H9 (cell line): ENCODE measurements at places on chromosomes 7 and 10.

DNA sequence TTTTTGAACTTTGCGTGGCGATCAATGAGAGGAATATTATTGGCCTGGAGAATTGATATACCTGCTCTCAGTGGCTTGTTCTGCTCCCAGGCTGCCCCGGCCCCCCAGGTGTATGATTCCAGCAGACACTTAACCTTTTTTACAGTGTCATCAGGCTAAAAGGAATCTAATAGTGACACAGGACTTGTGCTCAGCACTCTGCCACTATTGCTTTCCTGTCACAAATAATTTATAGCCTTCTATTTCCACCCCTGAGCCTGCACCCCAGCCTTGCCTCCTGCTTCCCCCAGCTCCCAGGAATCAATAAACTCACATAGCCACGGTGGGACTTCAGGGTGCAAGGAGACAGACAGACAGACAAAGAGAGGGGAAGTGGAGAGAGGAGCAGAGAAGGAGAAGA lies 28.3 kb downstream of the PAX2 start:
- DNase-seq = no peak

DNA sequence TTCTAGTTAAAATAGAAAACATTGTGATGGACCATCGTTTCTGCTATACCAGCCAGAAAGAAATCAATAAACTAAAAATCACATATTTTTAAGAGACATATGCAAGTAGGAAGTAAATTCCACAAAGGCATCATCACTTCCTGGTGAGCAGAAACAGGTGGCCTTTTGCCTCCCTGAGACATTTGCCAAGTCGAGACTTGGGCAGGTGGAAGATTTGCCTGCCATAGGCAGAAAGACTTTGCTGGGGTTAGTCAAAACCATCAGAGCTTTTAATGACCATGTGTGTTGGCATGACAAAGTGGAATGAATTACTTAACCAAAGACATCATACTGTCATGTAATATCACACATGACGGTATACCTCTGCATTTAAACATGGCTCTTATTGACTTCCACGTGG lies 66.0 kb upstream of the FGL2 start:
- no peak for DNase-seq

GRCh38 chr10:58269782-58270290 lies 874 bp downstream of the CISD1 start:
- DNase-seq = no peak

DNA sequence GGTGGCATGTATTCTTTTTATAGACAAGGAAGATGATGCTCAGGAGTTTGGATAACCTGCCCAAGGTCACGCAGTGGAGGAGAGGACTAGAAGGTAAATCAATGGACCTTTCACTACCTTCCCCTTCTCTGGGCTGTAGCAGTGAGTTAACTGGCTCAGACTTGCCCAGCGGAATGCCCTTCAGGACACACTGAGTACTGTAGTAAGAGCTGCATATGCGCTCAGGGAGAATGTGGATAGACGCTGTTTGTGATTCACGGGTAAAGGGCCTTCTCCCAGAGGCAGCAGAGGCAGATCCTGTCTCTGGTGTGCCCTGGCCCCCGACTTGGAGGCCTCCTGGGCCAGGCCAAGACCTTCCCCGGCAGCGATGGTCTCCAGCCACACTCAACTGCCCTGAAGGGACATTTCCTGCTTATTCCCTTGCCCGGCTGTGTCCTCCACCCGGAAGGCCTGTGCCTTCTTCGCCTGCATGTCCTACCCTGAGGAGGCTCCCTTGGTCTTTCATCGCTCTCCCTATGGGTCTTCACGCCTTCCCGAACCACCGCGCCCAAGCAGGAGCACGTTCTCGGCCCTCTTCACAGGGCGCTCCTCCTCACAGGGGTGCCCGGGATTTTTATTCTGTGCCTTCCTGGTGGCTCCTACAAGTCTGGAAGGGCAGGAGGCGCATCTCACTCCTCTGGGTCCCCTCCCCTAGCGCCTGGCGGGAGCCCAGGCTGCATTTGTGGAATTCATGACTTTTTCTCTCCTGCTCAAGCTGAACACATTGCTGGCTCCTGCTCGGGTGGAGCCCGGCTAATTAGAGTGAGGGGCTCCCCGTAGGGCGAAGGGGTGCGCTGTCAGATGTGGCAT lies 1.8 kb upstream of the IKZF1 start:
- DNase-seq = peak; percentile 43
